ENCODE measurements at places on chromosomes 2 and 18.

- DNase-seq = no peak
These were observed 44.3 kb downstream of the HPCAL1 start for GRCh38 chr2:10346929-10347561.

DNA sequence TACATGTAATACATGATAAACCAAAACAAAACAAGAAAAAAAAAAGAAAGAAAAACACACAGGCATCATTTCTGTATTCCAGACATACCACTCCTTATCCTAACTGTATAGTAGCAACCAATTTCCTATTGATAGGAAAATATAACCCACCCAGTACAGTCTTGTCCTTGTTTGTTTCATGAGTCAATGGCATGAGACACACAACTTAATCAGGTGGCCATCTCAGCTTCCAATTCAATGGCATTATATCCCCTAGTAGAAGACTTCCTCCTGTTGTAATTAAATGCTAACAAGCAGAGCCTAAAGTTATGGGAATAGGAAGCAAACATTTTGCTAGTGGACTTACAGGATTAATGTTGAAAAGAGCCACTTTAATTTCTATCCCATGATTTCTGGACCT lies 121.0 kb upstream of the NOL4 start:
- DNase-seq = no peak

- no peak for DNase-seq
These were observed 67.2 kb downstream of the SPRED2 start for GRCh38 chr2:65364986-65365733.

DNA sequence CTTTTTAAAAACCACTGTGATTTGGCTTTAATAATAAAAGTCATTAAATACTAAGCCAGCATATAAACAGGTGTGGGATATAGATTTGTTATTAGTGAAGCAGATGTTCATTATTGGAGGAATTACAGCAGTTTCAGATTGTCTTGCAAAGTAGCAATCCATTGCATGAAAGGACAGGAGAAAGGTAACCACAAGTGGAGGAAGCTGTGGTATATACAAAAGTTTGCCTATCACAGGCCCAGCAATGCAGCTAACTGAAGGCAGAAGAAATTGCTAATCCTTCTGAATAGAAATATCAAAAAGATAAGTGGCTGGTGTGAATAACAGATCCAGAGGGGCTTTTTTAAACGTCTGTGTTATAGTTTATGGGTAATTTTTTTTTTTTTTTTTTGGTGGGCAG lies 199.4 kb downstream of the ZNF385B start:
- no peak for DNase-seq

DNA sequence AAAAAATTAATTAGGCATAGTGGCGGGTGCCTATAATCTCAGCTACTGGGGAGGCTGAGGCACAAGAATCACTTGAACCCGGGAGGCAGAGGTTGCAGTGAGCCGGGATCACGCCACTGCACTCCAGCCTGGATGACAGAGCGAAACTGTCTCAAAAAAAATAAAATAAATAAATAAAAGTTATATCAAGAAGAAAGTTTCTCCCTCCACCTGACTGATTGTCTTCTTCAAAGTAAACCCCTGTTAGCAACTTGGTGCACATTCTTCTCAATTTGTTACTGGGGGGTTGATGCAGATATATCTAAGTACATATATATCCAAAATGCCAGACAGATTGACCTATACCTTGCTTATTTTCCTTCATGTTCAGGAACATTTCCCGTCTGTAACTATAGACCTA lies 5.2 kb upstream of the MYCN start:
- no peak for DNase-seq

- no peak for DNase-seq
These were observed 63.6 kb downstream of the TNP1 start for GRCh38 chr2:216796115-216796840.

DNA sequence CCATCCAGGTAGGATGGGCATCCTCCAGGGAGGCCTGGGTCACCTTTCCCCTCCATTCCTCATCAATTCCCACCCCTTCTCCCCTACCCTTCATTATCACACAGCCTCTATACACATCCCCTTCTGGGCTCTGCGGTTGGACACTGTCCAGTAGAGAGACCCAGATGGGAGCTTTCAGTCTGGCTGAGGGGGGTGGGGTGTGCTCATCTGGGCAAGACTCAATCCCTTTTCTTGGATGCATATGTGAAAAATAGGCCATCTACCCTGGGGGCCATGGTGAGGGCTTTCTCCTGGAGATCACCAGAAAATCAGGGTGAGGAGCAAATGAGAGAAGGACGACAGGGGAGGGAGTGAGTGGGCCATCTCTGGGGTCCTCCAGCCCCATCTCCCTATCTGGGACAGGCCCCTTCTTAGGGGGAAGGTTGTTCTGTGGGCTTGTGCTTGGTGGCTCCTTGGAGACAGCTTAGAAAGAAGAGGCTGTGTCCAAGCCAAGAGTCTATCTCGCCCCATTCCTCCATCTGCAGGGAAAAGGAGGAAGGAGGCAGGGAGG lies 160.1 kb downstream of the DYSF start:
- no peak for DNase-seq

DNA sequence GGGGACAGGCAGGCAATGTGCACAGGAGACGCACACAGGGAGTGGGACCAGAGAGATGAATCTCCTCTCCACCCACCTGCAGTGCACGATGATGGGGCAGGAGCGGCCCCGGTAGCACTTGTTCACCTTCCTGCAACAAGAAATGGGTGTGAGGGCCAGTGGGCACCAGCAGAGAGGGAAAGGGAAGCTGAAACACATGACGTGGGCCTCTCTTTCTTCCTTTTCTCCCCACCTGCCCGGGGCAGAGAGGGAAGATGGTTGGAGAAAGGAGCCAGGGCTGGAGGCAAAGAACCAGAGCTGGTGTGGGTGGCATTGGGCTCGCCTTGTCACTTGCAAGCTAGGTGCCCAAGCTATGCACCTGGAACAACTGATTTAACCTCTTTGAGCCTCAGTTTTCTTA lies 12.2 kb downstream of the DNAJB2 start:
- no peak for DNase-seq

Data from stimulated activated CD8-positive, alpha-beta memory T cell treated with anti-CD3 and anti-CD28 coated beads, Interleukin-7, amount 100 ng/mL, for 1 hour (primary cell).